ENCODE measurements at places on chromosomes 11 and 22. TPM values are rescaled to one million over a fixed set of nuclear protein-coding genes. Genes with fewer than 3 reads are reported as not detected.

Gene CARNS1
- 2.4 TPM for polyA plus RNA-seq

Gene PPP6R2
- polyA plus RNA-seq = 27.0 TPM

Gene ZBTB16
- 9.7 TPM for polyA plus RNA-seq

Gene TCF20
- polyA plus RNA-seq = 1.4 TPM

Gene MFNG
- polyA plus RNA-seq = 212 TPM

Gene MMP12
- not detected for polyA plus RNA-seq

Gene GSTT2
- polyA plus RNA-seq = not detected

Gene SELENOH
- 324 TPM for polyA plus RNA-seq

Gene FJX1
- polyA plus RNA-seq = not detected

Gene CBX7
- 35.4 TPM for polyA plus RNA-seq

Gene CHRNA10
- 0.21 TPM for polyA plus RNA-seq

Gene FHIP1B
- 14.9 TPM for polyA plus RNA-seq

Gene MAPK8IP1
- polyA plus RNA-seq = 0.26 TPM

Gene OR9Q1
- polyA plus RNA-seq = not detected

Gene GGTLC3
- not detected for polyA plus RNA-seq

Gene PTS
- polyA plus RNA-seq = 11.4 TPM

Gene GPR83
- polyA plus RNA-seq = 0.20 TPM

Gene DTX4
- 4.5 TPM for polyA plus RNA-seq

Gene MDK
- 0.60 TPM for polyA plus RNA-seq

Gene YPEL1
- polyA plus RNA-seq = 16.8 TPM

Gene FBLN1
- polyA plus RNA-seq = not detected

Gene GLB1L2
- 0.63 TPM for polyA plus RNA-seq

Gene P4HA3
- not detected for polyA plus RNA-seq

Gene OR8D2
- not detected for polyA plus RNA-seq

Gene SAA2
- polyA plus RNA-seq = 0.35 TPM

Gene FOLR2
- 16.1 TPM for polyA plus RNA-seq

Gene THY1
- polyA plus RNA-seq = not detected

Gene OR52A1
- polyA plus RNA-seq = not detected

Gene GTSE1
- not detected for polyA plus RNA-seq

Gene IGLL5
- 195 TPM for polyA plus RNA-seq

Gene KRTAP5-11
- not detected for polyA plus RNA-seq

Gene RBMXL2
- polyA plus RNA-seq = not detected

Gene UCP3
- polyA plus RNA-seq = 0.19 TPM

Gene NRXN2
- polyA plus RNA-seq = not detected

Gene TSPAN32
- polyA plus RNA-seq = 7.1 TPM

Gene DAGLA
- polyA plus RNA-seq = not detected

Gene ZNF280A
- polyA plus RNA-seq = not detected

Gene SLC22A6
- polyA plus RNA-seq = not detected

Measured in IgD-negative memory B cell (primary cell).